Thyroid gland (tissue), 4 donors: ENCODE measurements at places on chromosomes 3 and 15.

GRCh38 chr3:191499307-191500080 lies 38.5 kb downstream of the PYDC2 start:
- peak; percentile 71 for DNase-seq

GRCh38 chr15:68583936-68584755 lies 5.4 kb downstream of the CORO2B start:
- DNase-seq, result peak; percentile 49

GRCh38 chr3:73255609-73256029 lies 194.2 kb downstream of the EBLN2 start:
- no peak for DNase-seq

GRCh38 chr15:70610541-70610940 lies 152.8 kb downstream of the UACA start:
- DNase-seq, result no peak

GRCh38 chr3:186425788-186426730 lies 64.0 kb upstream of the DGKG start:
- no peak for DNase-seq

DNA sequence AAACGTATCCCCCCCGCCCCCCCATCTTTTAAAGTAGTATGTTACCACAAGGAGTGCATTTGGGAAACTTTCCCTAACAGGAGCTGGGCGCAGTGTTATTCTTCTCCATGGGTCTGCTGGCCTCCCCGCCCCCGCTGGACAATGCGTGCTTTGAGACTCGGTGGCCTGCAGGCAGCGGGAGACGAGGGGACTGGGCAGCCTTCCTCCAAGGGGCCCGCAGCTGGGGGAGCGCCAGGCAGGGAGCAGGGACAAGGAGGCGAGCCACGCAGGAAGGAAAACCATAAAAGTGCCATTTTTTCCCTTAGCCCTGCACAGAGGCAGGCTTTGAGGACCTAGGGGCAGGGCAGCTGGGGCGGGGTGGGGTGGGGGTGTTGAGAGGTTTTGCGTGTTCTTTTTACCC lies 14.1 kb downstream of the SOX2 start:
- no peak for DNase-seq

DNA sequence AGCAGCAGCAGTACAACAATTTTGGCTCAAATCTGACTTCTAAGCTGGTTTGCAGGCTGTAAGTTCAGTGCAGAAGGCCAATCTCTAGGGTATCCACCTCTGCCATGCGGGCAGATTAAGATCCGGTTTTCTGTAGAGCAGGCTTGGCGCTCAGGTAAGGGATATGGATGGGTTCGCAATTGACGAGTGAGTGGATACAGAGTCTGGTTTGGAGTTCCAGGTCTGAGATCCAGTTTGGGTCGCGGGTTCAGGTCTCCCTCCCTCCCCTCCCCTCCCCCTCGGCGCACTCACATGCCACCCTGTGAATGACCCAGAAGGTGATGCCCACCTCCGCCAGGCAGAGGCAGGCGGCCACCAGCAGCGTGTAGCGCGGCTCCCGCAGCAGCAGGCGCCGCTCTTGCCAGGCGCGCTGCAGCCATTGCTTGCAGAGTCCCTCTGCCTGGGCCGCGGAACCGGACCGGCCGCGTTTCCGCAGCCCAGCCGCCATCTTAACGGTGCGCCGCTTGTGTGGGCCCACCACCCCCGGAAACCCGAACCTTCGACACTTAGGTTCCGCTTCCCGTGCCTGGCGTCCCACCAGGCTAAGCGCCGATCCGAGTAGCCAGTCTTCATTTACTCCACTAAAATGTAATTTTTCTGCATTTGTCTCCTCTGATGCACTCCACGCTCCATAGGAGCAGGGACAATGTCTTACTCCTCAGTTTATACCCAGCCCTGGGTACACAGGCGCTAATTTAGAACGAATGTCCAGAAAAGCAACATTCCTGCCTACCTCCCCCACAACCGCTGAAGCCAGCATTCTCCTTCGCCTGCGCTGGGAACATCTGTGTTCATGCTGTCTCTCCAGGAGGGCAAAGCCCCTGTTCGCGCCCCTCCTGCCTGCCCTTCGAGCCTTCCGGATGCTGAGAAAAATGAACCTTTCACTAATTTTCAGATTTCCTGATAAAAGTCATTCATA lies at the start of gene ALG3:
Gene ALG3 (minus strand): TSS at position 509 of the 958 bp plus-strand sequence. CDS start 22 bp downstream, at position 487.
- DNase-seq, result peak; percentile 82

DNA sequence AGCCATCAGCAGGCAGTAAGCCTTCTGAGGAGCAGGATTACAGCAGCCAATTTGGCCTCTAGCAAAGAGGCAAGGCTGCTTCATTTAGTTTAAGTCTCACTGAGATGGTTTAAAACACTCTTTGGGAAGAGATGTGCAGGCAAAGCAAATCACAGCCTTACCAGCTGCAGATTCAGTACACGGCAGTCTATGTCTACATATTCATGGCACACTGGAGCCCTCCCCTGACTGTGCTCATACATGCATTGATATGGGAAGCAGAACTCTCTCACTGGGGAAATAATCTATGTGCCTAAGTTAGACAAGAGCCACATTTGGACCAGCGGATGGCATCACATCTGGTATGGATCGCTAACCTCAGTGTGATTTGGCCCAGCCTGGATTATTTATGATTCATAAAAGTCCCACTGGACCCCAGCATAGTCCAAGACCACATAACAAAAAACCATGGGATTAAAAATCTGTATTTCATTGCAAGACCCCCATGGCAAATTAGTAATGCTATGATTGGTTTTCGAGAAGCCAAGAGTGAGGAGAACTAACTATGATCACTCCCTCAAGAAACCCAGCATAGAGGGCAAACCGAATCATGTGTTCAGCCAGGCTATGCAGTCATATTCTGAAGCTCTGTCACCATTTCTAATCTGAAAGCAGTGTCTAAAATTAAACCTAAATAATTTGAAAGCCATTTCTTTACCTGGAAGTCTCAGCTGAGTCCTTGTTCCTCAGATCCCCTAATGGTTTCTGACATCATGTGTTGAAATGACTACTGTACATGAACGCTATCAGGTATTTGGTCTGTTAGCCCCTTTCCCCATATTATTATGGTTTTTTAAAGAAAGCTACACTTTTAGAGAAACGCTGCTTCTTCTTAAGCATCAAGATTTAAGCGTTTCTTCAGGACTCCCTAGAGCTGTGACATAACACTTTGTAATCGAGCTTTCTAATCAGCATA lies 1.2 kb downstream of the PRICKLE2 start:
- DNase-seq, result peak; percentile 30

DNA sequence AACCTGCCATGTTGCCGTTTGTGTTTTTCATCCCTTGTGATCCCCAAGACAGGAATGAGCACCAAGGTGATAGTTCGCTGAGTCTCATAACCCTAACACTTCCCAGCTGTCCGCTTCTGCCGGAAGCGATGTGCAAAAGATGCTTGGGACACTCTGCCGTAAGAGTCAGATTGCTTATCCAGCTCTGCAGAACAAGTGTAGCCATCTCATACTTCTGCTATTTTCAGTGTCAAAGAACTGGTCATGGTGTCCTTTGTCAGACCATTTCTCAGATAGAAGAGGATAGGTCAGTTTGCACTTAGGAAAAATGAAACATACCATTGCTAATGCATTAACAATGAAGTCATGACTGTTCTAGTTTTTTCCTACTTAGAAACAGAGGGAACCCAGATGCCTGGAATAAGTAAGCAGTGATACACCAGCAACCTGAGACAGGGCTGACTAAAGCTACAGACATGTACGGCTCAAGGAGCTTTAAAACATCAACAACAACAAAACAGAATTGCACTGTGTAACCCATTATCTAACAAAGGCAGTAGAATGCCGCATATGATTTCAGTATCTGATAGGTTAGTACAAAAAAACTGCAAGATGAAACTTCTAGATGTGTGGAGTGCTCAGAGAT lies 134.0 kb upstream of the IL12A start:
- DNase-seq, result no peak

GRCh38 chr3:123290107-123290930 lies 88.6 kb downstream of the SEC22A start:
- DNase-seq, result no peak

DNA sequence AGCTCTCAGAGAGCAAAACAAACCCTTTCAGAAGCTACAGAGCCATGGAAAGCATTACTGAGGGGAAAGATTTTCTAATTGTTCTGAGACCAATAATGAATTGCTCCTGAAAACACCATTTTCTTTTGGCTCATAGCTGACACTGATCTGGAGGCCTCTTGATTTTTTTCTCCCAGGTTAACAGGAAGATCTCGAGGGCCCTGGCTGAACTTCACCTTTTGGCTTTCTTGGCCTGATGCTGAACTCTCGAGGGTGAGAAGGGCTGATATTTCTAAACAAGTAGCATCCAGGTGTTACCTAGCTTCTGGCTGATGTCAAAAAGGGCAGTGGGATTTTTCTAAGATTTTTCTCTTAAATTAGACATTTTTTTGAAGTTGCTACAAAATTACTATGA lies 19.9 kb upstream of the NFKBIZ start:
- DNase-seq, result no peak

- DNase-seq, result no peak
These were observed 84.4 kb upstream of the RGMA start for GRCh38 chr15:93173369-93173768.

- DNase-seq, result no peak
These were observed 18.6 kb downstream of the CD200R1 start for GRCh38 chr3:112956351-112956750.

DNA sequence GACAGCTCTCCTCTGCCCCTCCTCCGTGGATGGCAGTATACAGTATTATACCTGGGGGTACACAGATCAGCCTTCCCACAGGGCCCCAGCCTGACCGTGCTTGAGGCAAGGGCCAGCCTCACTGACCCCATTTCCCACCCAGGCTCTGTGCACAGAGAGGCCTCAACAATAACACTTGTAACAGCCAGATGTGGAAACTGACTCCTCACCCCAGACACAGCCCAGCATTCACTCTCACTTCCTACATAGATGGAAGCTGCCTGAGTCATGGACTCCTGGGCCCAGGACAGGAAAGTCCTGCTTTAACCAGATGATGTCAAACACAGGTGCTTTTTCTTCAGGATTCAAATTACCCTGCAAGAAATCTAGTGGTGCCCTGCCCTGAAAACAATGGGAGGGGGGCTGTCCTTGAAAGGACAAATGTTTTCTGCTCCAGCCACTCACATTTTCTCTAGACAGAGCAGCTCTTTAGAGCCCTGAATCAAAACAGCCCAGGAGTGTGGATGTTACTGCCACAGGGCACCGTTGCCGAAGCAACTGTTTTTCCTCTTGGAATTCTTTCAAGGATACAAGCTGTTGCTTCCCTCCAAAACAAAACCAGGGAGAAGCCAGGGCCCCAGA lies 16.4 kb downstream of the CCDC12 start:
- no peak for DNase-seq

GRCh38 chr15:91609966-91610365 lies 243.5 kb upstream of the SLCO3A1 start:
- DNase-seq, result no peak

DNA sequence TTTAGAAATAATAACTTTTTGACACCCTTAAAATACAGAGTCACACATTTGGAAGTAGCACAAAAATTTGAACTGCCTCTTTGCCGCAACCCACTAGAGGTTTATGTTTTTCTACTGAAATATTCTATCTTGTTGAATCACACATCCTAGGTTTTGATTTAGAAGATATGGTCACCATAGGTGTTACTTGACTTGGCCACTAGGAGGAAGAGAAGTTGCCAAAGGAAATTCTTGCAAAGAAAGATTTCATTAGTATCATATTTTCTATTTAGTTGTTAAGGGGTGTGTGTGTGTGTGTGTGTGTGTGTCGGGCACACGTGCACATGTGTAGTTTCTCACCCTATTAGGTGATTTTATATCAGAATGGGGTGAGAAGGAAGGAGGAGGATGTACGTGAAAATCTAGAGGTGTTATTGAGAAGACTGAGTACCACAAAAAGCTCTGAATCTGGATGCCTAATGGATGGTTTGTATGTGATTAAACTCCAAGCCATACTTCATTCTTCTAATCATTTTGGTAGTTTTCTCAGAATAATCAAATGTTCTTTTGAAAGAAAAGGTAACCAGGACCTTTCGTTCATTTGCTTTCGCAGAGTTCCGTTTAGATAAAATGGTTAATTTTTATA lies 31.5 kb downstream of the ZFAND6 start:
- no peak for DNase-seq

GRCh38 chr15:94107652-94108051 lies 123.7 kb upstream of the MCTP2 start:
- DNase-seq, result no peak

DNA sequence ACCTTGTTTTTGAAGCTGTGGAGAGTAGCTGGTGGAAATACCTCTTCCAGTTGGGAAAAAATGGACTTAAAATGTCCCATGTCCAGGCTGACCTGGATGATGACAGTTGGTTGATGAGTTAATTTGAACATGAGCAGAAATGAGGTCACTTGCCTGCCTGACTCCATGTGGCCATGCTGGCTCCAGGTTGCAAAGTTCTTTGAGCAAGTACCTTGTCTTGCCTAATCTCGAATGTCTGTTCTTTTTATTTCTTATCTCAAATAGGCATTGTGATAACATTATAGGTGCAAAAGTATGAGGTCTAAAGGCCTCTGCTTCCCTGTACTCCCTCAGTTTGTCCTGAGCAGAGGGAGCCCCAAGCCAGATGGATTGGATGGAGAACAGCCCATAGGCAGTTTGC lies 9.0 kb downstream of the MAPKBP1 start:
- DNase-seq, result no peak
